ENCODE measurements at places on chromosomes 11 and 22. TPM values are rescaled to one million over a fixed set of nuclear protein-coding genes. Genes with fewer than 3 reads are reported as not detected.
A peak's percentile ranks its signal among the peaks of the same experiment; 100 is the strongest.

The VSIG10L2 gene
- not detected for total RNA-seq

The FXYD6 gene
- total RNA-seq, result 28.7 TPM

The CD59 gene
- total RNA-seq, result 881 TPM

The PDGFD gene
- total RNA-seq, result 66.5 TPM

The GP1BB gene
- not detected for total RNA-seq

The SMC1B gene
- not detected for total RNA-seq

The MPEG1 gene
- 27.0 TPM for total RNA-seq

The BRSK2 gene
- 1.0 TPM for total RNA-seq

The SNRPD3 gene
- 43.4 TPM for total RNA-seq

The ATG2A gene
- 20.6 TPM for total RNA-seq

GRCh38 chr22:45763236-45763624 is 91.6 kb downstream of the ATXN10 start:
- no peak for DNase-seq

- DNase-seq, result no peak
Measured at GRCh38 chr11:5891216-5891800, 1.7 kb upstream of the OR52E5 start.

GRCh38 chr11:61880031-61880430 is 11.3 kb downstream of the FADS3 start:
- no peak for DNase-seq

DNA sequence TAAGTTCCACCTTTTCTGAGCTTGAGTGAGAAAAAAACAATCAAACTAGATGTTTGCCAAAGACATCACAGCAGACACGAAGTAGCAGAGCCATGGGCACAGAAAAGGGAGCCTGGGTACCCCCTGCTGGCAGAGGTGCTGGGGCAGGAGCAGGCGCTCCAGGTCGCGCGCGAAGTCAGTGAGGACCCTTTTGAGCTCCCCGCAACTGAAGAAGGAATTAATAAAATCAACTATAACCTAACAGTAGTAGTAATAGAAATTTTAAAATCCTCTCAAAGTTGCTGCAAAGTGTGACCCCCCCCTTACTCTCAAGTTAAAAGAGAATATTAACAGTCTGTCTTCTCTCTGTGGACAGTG is 20.0 kb upstream of the PARVB start:
- no peak for DNase-seq

DNA sequence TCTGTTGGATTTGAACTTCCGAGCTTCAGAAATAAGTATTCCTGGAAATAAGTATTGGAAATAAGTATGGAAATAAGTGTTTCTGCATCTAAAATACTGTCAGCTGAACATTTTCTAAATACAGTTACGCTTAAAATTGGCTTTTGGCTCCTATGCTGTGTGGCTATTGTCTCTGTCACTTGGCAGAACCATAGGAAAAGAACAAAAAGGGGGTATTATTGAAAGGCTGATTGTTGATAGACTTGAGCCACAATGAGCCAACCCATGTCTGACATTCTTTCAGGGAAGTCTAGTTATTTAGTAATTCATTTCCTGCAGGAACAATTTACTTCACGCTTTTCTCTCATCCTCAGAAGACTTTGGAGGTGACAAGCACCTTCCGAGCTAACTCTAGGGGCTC is 32.5 kb upstream of the LARGE1 start:
- DNase-seq, result no peak

DNA sequence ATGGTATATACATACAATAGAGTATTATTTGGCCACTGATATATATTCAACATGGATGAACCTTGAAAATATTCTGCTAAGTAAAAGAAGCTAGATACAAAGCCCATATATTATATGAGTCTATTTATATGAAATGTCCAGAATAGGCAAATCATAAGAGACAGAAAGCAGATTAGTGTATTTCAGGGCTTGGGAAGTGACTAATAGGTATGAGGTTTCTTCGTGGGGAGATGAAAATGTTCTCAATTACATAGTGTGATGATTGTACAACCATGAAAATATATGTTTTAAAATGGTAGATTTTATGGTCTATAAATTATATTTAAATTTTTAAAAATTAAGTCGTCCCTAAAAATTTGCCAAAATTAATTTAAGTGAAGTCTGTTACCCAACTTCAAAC is 92.2 kb downstream of the STK33 start:
- DNase-seq, result no peak

GRCh38 chr11:57324886-57325734 is at the start of gene TNKS1BP1:
Gene TNKS1BP1 (minus strand): TSS chr11:57324952. CDS start chr11:57321885, 3,067 bp downstream.
- DNase-seq, result peak; percentile 98

DNA sequence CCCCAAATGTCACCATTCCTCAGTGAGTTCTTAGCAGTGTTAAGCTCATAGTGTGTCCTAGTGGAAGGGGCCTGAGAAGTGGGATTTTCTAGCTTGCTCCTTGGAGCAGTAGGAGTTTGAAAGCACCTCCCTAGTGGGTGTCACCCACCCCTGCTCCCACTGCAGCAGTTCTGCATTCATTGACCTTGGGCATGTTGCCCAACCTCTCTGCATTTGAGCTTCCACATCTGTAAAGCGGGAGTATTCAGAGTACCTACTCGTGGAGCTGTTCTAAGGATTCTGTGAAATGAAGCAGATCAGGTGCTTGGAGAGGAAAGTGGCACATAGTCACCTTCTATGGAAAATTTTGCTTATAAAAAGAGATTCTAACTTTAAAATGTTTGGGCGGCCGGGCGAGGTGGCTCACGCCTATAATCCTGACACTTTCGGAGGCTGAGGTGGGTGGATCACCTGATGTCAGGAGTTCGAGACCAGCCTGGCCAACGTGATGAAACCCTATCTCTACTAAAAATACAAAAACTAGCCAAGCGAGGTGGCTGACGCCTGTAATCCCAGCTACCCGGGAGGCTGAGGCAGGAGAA is 16.9 kb downstream of the LMO2 start:
- no peak for DNase-seq

- no peak for DNase-seq
Measured at GRCh38 chr11:15202626-15203025, 87.9 kb downstream of the INSC start.
